ENCODE measurements at places on chromosomes 3 and 15. TPM values are rescaled to one million over a fixed set of nuclear protein-coding genes. Genes with fewer than 3 reads are reported as not detected.

SNX22 gene
- 0.74 TPM for total RNA-seq

CLDN18 gene
- total RNA-seq, result not detected

CELF6 gene
- total RNA-seq, result 0.16 TPM

ACTRT3 gene
- total RNA-seq, result 1.2 TPM

RBP2 gene
- not detected for total RNA-seq

CCR1 gene
- not detected for total RNA-seq

ST8SIA2 gene
- not detected for total RNA-seq

TUSC7 gene
- total RNA-seq, result not detected

FAM240A gene
- not detected for total RNA-seq

AGBL1 gene
- total RNA-seq, result not detected

CCK gene
- not detected for total RNA-seq

CHDH gene
- 0.10 TPM for total RNA-seq

HGD gene
- total RNA-seq, result 0.20 TPM

PRTG gene
- total RNA-seq, result not detected

NR2E3 gene
- total RNA-seq, result not detected

BCL2A1 gene
- total RNA-seq, result 94.3 TPM

PRSS50 gene
- total RNA-seq, result not detected

GHSR gene
- not detected for total RNA-seq

ZIC1 gene
- total RNA-seq, result not detected

CPNE9 gene
- not detected for total RNA-seq

FBXW12 gene
- total RNA-seq, result not detected

SI gene
- total RNA-seq, result not detected

Data from activated naive CD8-positive, alpha-beta T cell treated with anti-CD3 and anti-CD28 coated beads for 36 hours (primary cell).